GOT3 (cell line): ENCODE measurements at places on chromosomes 7 and 10.

DNA sequence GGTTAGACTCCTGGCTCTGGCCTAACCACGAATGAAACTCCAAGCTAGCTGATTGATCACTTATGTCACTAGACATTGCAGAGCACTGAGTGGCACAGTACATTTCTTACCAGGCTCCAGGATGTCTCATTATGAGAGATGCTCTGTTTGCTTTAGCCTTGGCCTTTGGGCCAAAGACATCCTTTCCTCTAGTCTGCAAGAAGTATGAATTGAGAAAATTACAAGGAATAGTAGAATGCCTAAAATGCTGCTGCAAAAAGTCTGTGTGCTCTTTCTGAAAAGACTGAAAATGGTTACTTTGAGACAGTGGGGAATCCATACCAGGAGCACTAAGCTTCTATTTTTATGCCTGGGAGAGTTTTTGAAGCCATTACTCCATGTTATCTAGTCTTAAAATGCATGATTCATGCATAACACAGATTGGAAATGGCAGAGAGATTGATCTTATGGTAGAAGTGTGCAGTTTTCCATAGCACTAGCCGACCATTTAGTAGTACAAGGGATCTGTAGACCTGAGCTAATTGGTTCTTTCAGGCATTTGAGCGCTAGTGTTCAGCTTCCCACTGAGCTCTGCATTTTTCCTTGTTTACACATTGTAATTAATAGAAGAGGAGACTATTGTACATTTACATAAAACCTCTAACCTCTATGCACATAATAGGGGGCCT, 303.8 kb downstream of the PRKG1 start:
- DNase-seq: no peak

GRCh38 chr7:128254470-128254869, 13.4 kb downstream of the LEP start:
- no peak for DNase-seq

DNA sequence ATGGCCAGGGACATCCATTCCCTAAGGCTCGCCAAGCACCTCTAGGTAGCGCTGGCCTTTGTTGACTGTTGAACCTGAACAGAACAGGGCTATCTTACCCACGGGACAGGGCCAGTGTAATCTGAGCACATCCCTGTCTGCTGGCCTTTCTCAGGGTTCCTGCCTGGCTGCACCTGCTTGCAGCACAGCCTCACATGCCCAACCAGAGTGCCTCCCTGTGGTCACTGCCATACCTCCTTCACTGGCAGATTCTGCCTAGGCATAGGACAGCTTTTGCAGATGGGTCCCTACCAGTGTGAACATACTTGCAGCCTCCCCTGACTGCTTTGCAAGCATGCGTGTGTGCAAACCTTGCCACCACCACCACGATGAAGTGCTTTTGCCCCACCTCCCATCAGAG, 15.8 kb upstream of the LIPN start:
- DNase-seq: no peak

DNA sequence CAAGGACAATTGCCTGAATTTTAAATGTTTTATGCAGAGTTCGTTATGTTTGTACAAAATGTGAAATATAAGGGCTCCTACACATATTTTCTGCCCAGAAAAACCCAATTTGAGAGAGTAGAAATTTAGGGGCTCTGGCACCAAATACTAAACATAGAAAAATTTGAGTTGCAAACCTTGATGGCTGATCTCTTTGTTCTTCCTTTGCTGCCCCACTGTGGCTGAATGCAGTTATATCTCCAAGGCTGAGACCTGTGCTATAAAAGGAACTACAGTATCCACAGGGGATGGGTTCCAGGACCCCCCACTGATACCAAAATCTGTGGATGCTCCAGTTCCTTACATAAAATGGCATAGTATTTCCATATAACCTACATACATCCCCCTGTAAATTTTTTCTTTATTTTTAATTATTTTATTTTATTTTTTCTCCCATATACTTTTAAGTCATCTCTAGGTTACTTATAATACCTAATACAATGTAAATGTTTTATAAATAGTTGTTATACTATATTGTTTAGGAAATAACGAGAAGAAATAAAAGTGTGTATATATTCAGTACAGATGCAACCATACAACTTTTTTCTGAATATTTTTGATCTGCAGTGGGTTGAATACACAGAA, 22.5 kb downstream of the CFAP43 start:
- DNase-seq: no peak

- no peak for DNase-seq
Observed at GRCh38 chr10:130439766-130440165, 303.6 kb downstream of the GLRX3 start.

- DNase-seq: no peak
Observed at GRCh38 chr7:16726189-16726588, 27.4 kb upstream of the TSPAN13 start.

DNA sequence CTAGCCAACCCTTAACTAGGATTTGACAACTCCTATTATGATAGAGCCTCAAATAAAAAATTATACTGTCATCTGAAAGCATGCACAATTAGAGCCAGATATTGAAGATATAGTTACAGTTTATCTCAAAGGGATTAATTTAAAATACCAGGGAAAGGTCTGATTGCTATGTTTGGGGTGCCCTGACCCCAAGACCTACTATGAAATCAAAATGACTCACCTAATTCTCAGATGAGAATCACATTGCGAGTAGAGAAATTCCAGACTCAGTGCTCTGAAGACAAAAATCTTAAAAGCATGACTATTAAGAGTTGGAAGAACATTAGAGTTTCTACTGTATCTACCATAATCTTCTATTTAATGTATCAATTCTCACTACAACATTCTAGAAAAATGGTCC, 297.1 kb downstream of the AHR start:
- no peak for DNase-seq

DNA sequence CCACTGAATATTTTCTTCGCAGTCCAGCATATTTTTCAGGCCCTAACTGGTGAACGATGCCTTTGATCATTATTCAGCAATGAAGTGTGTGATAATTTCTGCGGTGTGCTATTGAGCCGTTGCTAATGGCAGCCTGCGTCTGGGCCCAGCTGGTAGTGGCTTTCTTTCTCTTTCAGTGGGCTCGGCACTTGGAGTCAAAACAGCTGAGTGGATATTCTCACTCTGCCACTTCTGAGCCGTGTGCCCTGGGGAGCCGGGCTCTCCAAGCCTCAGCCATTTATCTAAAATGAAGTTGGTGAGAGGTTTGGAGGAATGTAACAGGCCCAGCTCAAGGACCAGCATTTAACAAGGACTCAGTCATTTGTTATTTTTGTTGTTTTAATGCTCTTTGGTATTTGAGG, 87.5 kb upstream of the IFRD1 start:
- no peak for DNase-seq

DNA sequence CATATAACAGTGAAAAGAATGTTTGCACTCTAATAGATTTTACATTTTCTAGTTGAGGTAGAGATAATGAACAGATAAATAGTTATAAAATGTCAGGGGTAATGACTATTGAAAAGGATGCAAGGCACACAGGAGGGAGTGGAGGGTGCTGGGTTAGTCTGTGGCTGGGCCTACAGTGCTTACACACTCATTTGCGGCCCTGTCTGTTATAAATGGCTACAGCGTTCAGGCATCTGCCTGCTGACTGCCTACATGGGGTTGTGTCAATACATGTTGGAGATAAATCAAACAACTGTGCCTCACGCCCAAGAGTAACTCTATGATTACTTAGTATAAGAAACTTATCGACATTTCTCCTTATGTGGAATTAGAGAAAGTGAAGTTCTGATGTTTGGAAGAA, 313.3 kb downstream of the ACTR3B start:
- no peak for DNase-seq
